ENCODE measurements at places on chromosomes 3 and 15. TPM values are rescaled to one million over a fixed set of nuclear protein-coding genes. Genes with fewer than 3 reads are reported as not detected.

DNA sequence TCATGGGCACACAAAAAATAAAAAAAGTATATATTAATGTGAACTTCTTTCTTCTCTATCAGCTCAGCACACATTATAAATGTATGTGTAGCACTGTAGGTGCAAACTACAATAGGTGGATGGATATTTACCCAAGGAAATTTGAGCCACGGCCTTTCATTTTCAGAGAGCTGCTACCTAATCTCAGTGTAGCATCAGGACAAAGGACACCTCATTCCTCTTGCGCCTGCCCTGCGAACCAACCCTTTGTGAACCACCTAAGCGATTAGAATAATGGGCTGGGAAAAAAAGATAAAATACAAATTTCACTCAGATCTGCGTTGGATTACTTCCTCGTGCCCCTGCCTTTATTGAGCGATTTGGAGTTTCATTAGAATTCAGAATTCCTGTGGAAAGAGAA lies 263.2 kb downstream of the NR2F2 start:
- no peak for DNase-seq
- H3K27ac ChIP-seq = no peak overlapping the region
- H3K4me3 ChIP-seq = no peak overlapping the region
- no peaks in the 10 kb centered on the region for H3K36me3 ChIP-seq

GRCh38 chr3:41690766-41691563 lies 270.9 kb downstream of the ULK4 start:
- H3K4me3 ChIP-seq = no peak overlapping the region
- H3K4me1 ChIP-seq = no peaks in the 10 kb centered on the region
- no peaks in the 10 kb centered on the region for H3K36me3 ChIP-seq
- no peak overlapping the region for H3K27ac ChIP-seq

GRCh38 chr3:18847583-18848197 lies 300.6 kb upstream of the KCNH8 start:
- DNase-seq = no peak
- no peak overlapping the region for H3K27ac ChIP-seq
- no peaks in the 10 kb centered on the region for H3K36me3 ChIP-seq

- no peaks in the 10 kb centered on the region for H3K27me3 ChIP-seq
- no peak for DNase-seq
- H3K36me3 ChIP-seq = no peaks in the 10 kb centered on the region
- no peaks in the 10 kb centered on the region for H3K4me1 ChIP-seq
Observed at GRCh38 chr15:41416128-41416741, 660 bp upstream of the RTF1 start.

- H3K27ac ChIP-seq = peak overlapping the region; percentile 58
- peaks cover 12% of the 10 kb centered on the region for H3K27me3 ChIP-seq
- peak; percentile 72 for DNase-seq
- H3K4me3 ChIP-seq = peak overlapping the region; percentile 64
- peaks cover 15% of the 10 kb centered on the region for H3K4me1 ChIP-seq
- no peaks in the 10 kb centered on the region for H3K36me3 ChIP-seq
Observed at GRCh38 chr15:40941068-40941527, 12.0 kb downstream of the DLL4 start.

DNA sequence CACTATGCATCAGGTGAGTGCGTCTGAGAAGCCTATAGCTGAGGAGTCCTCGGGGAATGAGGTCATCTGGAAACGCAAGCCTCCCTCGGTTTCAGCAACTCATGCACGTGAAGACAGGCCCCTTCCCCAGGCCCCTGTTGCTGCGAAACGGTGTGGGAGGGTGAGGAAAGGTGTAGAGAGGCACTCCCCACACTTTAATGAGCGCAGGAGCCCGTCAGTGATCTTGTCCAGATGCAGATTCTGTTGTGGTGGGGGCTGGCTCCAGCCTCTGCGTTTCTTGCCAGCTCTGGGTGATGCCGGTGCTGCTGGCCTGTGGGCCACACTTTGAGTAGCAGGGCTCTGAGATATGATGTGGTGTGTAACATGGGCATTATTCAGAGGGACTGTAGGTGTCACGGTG lies 38.6 kb upstream of the LACTB start:
- H3K27ac ChIP-seq = no peak overlapping the region
- H3K4me1 ChIP-seq = peaks cover under 1% of the 10 kb centered on the region
- no peaks in the 10 kb centered on the region for H3K27me3 ChIP-seq
- no peaks in the 10 kb centered on the region for H3K36me3 ChIP-seq

GRCh38 chr3:9349321-9350117 lies 13.3 kb upstream of the THUMPD3 start:
- H3K4me3 ChIP-seq = no peak overlapping the region
- no peak overlapping the region for H3K27ac ChIP-seq
- H3K27me3 ChIP-seq = no peaks in the 10 kb centered on the region
- no peak for DNase-seq

ROBO1 gene
- polyA plus RNA-seq = 51.4 TPM

DNA sequence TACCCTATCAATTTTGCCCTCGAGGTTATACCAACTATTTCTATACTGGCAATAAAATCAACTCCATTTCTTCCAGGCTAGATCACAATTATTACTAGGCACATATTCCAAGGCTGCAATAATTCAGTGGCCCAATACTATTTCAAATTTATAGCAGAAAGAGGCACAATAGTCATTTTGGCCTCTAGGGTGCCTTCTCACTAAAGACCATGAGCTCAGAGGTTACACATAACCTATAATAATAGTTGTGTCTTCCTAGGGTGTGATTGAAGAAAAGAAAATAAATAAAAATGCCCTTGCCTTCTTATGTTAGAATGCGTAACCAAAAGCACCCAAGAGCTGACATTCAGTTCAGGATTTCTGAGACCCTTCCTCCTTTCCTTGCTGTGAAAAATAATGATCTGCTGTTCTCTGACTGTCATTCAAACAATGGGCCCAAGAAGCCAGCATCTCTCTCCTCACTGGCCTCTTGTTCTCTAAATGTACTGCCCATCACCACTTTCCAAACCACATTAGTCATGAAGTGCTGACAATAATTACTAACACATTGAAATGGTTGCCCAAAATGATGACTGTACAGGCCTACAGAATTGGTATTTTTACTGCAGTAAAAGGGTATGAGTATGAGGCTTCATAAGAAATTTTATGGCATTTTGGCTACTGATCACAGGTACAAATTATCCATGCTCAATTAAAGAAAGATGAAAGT lies 244.8 kb downstream of the LRRN1 start:
- no peaks in the 10 kb centered on the region for H3K36me3 ChIP-seq
- no peak overlapping the region for H3K4me3 ChIP-seq
- no peaks in the 10 kb centered on the region for H3K27me3 ChIP-seq
- no peaks in the 10 kb centered on the region for H3K4me1 ChIP-seq
- no peak overlapping the region for H3K27ac ChIP-seq
- no peak for DNase-seq

- no peaks in the 10 kb centered on the region for H3K4me1 ChIP-seq
- DNase-seq = no peak
- no peak overlapping the region for H3K4me3 ChIP-seq
Observed at GRCh38 chr15:88476635-88477060, 9.1 kb downstream of the MRPS11 start.

DNA sequence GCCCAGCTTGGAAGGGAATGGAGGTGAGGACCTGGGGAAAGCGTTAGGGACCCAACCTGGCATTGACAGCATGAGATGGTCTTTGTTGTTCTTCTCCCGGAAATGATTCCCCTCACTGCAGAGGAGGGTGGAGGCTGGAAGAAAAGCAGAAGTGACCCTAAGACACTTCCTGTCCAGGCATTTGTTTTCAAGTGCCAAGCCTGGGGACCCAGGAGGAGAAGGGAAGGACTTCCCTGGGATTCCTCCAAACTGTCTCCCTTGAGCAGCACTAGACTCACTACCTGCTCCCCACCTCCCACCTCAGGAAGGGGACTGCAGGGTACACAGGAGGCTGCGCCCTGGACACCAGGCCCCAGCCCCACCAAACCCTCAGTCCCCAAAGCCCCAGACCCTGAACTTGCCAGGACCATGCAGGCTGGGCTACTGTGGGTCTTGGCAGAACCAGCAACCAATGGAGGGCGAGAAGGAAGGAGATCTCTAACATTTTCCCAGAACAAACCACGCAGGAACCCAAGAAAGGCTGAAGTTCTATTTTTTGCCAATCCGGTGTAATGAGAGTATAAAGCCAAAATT lies 9.8 kb upstream of the VIPR1 start:
- no peaks in the 10 kb centered on the region for H3K36me3 ChIP-seq
- no peaks in the 10 kb centered on the region for H3K27me3 ChIP-seq
- no peak for DNase-seq
- no peak overlapping the region for H3K4me3 ChIP-seq
- H3K27ac ChIP-seq = no peak overlapping the region
